ENCODE measurements at places on chromosomes 11 and 22.

GRCh38 chr22:36136988-36137387 lies 23.6 kb downstream of the APOL3 start:
- no peak for DNase-seq

DNA sequence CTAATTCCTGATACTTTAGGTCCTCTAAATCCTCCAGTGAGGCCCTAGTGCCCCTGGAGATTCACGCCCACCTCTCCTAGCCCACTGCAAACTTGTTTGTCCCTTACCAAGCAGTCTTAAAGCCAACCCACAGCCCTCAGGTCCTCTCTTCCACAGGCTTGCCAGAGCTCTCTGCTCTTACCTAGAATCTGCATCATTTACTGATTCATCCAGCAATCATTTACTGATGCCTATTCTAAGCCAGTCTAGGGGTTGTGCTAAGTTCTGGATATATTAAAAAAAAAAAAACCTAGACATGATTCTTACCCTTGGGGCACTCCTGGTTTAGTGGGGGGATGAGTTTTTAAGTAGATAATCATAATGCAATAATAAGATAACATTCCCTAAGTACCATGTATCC lies 43.0 kb upstream of the PLET1 start:
- no peak for DNase-seq

DNA sequence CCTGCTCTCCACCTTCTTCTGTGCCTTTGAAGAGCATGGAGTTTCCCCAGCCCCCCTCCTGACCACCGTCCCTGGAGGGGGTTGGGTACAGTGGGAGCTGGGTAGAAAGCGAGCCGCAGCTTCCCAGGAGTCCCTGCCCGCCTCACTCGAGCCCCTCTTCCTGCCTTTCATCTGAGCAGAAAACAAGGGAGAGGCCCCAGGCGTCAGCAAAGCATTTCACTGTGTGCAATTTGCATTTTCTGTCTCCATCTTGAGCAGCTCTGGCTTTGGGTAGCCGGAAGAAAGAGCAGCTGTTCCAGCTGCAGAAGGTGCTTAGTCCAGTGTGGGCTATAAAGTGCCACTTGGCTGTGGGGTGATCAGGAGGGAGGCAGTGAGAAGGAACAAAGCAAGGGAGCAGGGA lies 229.7 kb downstream of the CEP164 start:
- DNase-seq: no peak

DNA sequence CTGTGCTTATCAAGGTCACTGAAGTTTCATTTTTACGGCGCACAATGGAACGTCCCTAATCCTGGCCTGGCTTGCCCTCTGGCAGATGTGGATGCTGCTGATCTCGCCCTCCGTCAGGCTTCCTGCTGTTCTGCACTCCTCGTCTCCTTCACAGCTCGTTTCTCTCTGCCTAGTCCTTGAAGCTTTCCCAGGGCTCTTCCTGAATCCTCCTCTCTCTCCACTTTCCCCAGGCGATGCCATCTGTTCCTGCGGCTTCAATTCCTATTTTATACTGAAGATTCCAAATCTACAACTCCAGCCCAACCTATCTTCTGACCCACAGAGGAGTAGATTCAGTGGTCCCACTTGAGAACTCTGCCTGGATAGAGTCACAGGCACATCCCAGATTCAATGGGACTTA lies 14.2 kb downstream of the SLC22A8 start:
- DNase-seq: no peak

GRCh38 chr22:29216011-29216872 lies 10.5 kb downstream of the EMID1 start:
- DNase-seq: no peak

- DNase-seq: no peak
Measured at GRCh38 chr11:69909561-69910518, 90.6 kb upstream of the FGF3 start.

DNA sequence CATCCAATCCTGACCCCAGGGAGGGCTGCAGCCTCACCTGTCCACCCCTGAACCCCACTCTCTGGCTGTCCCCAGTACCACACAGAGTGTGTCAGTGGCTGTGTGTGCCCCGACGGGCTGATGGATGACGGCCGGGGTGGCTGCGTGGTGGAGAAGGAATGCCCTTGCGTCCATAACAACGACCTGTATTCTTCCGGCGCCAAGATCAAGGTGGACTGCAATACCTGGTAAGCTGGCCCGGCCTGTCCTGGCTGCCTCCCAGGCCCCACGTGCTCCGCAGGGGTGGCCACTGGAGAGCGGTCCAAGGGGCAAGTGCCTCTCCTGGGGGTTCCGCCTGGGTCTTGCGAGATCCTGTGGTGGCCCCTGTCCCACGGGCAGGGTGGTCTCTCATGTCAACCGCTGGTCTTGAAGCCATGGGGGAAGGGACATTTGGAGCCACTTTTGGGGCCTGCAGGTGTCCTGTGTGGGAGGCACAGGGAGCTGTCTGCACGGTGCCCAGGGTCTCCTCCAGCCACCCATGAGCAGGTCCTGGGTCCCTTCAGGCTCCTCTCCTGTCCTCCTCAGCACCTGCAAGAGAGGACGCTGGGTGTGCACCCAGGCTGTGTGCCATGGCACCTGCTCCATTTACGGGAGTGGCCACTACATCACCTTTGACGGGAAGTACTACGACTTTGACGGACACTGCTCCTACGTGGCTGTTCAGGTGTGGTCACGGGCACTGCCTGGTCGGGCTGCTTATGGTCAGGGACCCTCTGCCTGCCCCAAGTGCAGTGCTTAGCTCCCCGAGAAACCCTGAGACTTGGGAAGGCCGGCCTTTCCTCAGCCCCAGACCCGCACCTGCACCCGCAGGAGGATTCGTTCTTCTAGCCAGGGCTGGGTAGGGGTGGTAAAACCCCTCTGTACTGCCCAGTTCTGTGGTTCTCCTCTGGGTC lies 11.8 kb downstream of the MUC2 start:
- DNase-seq: no peak

GRCh38 chr22:49512487-49513165 lies 315.0 kb downstream of the BRD1 start:
- DNase-seq: peak; percentile 69

DNA sequence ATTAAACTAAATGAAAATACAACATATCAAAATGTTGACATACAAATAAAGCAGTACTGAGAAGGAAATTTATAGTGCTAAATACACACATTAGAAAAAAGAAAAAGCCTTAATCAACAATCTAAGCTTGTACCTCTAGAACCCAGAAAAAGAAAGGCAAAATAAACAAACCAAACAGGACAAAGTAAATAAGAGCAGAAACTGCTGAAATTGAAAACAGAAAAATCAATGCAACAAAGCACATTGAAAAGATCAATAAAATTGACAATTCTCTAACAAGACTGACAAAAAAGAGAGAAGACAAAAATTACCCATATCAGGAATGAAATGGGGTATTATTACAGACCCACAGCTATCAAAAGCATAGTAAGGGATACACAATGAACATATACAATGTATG lies 21.0 kb downstream of the DCUN1D5 start:
- no peak for DNase-seq

DNA sequence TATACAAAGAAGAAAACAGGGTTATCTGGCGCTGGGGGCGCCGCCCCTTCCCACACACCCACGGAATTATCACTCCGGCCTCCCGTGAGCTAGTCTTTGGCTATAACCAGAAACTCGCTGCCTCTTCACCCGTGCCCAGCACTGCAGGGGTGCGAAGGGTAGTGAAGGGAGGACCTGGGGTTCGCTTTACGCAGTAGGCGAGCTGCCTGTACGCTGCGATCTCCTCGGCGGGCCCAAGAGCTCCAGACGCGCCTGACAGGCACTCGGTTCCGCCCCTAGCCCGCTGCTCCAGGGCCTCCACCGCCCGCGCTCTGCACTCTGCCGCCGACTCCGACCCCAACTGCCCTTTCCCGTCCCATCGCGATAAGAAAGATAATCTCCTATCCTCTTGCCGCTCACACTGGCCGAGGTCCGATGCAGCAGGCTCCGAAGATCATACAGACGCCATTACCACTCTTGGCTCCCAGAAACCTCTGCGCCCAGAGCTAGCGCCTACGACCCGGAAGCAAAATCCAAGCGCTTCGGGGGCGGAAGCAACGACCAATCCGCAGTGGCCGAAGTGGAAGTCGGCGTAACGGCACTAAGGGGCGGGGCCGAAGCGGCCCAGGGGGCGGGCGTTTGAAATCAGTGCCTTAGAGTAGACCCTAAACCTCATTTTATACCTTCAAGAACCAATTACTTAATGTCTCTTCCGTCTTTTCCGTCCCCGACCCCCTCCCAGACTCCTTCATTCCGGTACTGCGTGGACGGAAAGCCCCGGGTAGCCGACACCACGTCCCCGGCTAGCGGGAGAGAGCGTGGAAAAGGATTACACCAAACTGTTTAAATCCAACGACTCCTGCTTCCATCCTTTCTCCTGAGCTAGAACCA lies at the start of the genes CWC15 and KDM4D:
CWC15 (minus strand) TSS at position 458 of the 870 bp plus-strand sequence. CDS start 1,371 bp downstream, outside the sequence.
KDM4D (plus strand) TSS at position 611 of the 870 bp plus-strand sequence. CDS start 23,664 bp downstream, outside the sequence.
- peak; percentile 96 for DNase-seq

DNA sequence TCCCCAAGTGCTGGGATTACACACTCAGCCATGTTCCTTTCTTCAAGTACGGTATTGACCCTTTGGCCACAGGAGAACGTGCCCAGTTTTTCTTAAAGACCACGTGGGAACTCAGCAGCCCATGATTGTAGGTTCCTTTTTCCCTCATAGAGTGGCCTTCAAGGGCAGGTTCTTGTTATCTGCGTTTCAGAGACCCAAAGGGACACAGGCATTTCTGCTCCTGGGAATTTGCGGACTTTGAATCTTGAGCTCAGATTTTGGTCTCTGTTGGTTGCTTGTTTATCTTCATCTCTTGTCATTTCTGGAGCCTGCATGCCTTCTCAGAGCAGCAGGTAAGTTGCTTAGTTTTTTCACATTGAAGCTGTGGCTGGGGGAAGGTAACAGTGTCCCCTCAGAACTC lies 12.0 kb downstream of the MARK2 start:
- no peak for DNase-seq

- peak; percentile 52 for DNase-seq
Measured at GRCh38 chr22:32801537-32802236, at the start of gene TIMP3. TIMP3 (plus strand) TSS chr22:32801705; CDS start chr22:32802002, 297 bp downstream.

DNA sequence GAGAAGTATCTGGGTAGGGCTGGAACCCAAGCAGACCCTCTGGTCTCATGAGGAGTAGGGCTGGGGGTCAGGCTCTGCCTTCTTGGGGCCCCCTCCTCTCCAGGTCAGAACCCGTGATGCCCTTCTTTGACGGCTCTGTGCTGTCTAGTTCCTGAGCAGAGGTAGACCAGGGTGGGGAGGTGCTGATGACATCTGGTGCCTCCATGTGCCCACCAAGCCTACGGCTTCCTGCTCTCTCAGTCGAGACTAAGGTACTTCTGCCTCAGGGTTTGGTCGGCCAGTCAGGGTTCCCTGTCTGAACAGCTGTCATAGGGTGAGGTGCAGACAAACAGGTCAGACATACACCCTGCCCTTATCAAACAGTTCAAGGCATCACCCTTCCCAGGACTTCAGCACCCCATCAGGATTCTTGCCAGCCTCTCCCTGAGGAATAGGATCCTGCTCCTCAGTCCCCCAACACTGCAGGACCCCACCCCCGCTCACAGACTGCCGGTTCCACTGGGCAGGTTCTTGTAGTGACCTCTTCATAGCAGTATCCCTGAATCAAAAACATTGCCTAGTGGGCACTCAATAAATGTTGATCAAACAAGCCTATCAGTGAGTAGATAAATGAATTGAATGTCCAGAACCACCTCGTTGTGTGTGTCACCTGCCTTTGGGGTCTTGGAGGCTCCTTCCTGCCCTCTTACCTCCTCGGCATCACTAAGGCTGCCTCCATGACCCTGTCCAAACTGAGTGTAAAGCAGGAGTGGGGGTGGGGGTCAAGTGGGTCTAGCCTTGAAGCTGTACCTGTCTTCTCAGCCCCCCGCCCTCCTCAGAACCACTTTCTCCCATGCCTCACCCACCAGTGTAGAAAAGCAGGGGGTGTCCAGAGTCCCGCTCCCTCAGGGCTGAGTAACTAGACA lies 158.2 kb downstream of the BUD13 start:
- no peak for DNase-seq
